COR-L47 (cell line): ENCODE measurements at places on chromosomes 7 and 10.

DNA sequence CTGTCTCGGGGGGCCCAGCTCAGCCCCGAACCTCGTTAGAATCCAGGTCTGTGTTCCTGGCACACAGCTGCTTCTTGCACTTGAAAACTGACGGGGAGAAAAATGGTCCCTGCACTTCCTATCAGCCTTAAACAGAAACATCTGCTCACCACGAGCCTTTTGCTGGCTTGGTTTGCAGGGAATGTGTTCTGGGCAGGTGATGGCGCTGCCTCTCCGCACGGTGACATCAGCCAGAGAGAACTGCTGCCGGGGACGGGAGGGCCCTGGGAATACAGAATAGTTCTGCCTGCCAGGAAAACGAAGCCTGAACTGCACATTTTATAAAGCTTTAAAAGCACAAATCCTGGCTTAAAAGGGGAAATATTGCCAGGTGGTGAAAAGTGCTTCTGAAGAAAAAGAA, 622.5 kb downstream of the TYW1 start:
- no peak for DNase-seq

- no peak for DNase-seq
These were observed 35.3 kb upstream of the ZNF92 start for GRCh38 chr7:65338346-65338745.

GRCh38 chr10:98433881-98434732, 12.6 kb downstream of the HPS1 start:
- DNase-seq, result no peak

DNA sequence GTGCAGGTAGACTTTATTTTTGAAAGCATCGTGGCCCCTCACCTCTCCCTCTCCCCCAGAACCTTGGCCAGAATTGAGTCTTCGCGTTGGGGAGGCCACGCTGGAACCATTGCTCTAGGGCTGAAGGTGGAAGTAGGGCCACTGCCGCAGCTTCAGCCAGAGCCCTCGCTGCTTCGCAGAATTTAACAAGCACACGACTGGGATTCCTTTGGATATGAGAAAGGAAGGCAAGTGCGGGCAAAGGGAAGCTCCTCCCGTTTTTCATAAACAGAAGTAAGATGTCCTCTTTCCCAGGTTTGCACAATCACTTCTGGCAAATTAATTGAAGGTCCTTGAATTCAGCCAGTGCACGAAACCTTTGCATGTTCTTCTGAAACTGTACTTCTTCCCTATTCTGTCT, 168.1 kb downstream of the CCDC3 start:
- no peak for DNase-seq

DNA sequence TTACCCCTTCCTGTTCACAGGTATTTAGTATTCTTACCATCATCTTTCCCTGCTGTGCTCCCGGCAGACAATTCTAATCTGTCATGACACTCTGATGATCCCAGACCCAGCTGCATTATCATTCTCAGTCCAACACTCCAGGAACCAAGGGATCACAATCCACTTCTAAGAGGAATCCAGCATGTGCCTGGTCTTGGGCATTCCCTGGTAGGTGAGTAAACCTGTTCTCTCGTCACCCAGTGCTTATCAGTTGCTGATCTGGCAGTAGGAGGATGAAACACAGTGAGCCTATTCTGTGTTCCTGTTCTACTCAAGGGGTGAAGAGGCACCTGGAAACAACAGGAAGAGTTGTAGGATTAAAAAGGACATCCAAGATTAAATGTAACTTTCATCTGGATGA, 1.3 kb upstream of the DMBT1 start:
- DNase-seq, result no peak

- no peak for DNase-seq
These were observed 24.3 kb downstream of the TECTB start for GRCh38 chr10:112307358-112308124.

- DNase-seq, result no peak
These were observed 69.3 kb downstream of the HIPK2 start for GRCh38 chr7:139708541-139708940.

DNA sequence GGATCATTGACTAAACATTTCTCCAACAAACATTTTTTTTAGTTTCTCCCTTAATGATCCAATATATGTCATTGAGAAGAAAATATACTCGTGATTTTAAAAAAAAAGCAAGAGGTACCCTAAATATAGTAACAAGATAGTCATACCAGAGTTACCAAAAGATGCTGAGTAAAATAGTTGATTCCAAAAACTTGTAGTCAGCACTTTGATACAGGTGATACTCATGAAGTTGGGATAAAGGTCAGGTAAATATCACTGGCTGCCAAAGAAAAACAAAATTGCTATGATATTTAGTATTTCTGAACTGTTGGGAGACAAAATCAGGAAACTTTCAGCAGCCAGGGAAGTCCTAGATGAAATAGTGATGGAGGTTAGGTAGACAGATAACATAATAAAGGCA, 225.3 kb downstream of the DYNC1I1 start:
- DNase-seq, result no peak

- DNase-seq, result no peak
These were observed 94.0 kb downstream of the SORBS1 start for GRCh38 chr10:95467162-95467599.

DNA sequence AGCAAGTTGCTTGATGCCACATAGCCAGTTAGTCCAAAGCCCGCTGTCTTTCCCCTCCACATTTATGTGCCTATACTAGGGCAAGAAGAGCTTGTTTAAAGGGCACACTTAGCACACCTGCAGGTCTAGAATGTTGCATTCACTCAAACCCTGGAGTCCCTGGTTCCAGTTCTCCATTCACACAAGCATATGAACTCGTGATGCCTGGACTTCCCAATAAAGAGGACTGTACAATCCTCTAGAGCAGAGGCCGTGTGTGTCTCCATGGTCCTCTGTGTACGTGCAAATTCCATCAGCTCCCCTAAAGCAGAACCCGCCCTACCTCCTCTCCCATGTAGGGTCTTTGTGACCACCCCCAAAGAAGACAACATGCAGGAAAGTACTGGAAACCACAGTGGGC, 3.0 kb upstream of the SH3PXD2A start:
- no peak for DNase-seq

DNA sequence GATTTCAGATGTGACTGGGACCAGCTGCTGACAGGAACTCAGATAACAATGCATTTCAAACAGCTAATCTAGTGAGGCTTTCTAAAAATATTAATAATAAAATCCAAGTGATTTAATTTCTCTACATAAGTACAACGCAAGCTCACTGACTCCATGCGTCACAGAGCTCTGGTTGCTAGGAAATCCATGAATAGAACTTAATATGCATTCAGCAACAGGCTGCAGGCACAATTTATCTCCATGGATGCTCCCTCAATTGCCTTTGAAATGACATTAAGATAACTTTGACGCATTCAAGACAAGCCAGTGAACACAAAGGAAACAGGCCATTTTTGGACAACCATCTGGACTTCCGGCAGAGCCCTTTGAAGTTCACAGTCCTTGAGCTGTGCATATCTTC, 118.7 kb upstream of the COL1A2 start:
- no peak for DNase-seq

GRCh38 chr7:7665031-7665430, 24.5 kb downstream of the UMAD1 start:
- DNase-seq, result no peak

DNA sequence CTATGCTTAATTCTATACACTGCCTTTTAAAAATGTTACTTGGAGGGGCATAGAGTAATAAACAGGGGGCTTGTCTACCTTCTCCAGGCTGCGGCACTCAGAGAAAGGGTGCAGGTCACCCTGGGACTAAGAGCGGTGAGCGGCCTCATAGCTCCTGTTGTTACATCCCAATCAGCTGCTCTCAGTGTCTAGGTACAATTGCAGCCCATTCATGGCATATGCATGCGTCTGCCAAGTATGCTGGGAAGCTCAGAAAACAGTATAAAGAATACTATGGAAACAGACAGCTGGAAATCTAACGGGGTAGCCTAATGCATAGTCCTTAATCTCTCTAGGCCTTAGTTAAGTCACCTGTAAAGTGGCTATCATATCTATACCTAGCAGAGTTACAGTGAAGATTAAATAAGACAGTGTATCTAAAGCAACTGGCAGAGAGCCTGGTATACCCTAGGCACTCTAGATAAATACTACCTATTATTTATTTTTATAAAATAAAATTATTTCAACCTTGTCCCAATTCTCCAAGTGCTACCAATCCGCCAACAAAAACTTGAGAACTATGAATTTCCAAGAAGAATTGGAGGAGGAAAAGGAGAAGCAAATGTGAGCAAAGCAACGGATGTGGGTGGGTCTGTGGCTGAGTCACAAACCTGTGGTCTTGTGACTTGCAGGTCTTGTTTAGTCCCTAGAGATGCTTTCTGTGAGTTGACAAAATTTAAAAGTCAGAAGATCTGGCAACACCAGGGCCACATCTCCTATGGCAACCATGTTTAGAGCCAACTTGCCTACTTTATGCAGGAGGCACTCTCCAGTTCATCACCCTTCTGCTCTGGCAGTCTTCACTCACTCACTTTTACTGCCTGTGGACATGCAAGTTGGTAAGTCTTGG, 183.0 kb downstream of the RAPGEF5 start:
- DNase-seq, result no peak

DNA sequence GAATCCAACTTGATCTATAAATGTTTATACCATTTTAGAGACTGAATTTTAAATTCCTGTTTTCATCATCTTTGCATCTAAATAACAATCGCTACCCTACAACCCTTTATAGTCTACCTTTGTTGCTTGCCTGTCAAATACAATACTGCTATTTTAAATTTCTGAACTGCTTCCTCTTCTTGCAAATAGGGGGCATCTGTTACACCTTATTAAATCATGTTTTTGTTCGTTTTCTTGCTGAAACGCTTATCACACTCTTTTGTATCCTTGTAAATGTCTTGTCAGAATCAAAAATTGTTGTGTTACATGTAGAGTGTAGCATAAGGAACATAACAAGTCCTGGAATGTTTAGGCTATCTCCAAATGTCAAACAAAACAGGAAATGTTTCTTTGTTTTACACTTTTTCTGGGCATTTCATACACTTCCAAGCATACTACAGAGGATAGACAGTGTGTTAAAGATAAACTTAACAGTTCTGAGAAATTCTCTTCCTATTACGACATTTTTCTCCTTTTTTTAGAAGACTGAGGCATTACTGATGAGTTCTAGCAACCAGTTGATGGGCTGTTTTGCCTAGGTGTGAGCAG, 281.3 kb downstream of the GPR158 start:
- DNase-seq, result no peak

GRCh38 chr10:102066399-102067088, 1.4 kb downstream of the HPS6 start:
- no peak for DNase-seq

- DNase-seq, result no peak
These were observed 28.4 kb upstream of the CRHR2 start for GRCh38 chr7:30710669-30711068.

- no peak for DNase-seq
These were observed 183.6 kb upstream of the GDF10 start for GRCh38 chr10:47116445-47116844.

- no peak for DNase-seq
These were observed 53.7 kb upstream of the KDM7A start for GRCh38 chr7:140230516-140230860.

- no peak for DNase-seq
These were observed 1454.1 kb downstream of the GATA3 start for GRCh38 chr10:9508606-9509005.

DNA sequence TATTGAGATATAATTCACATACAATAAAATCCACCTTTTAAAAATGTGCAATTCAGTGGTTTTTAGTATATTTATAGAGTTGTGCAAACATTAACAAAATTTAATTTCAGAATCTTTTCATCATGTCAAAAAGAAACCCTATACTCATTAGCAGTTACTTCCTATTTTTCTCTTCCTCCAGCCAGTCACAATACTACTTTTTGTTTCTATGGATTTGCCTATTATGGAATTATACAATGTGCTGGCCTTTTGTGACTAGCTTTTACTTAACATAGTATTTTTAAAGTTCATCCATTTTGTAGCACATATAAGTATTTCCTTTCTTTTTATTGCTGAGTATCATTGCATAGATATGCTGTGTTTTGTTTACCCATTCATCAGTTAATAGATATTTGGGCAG, 199.9 kb upstream of the IMMP2L start:
- DNase-seq, result no peak

DNA sequence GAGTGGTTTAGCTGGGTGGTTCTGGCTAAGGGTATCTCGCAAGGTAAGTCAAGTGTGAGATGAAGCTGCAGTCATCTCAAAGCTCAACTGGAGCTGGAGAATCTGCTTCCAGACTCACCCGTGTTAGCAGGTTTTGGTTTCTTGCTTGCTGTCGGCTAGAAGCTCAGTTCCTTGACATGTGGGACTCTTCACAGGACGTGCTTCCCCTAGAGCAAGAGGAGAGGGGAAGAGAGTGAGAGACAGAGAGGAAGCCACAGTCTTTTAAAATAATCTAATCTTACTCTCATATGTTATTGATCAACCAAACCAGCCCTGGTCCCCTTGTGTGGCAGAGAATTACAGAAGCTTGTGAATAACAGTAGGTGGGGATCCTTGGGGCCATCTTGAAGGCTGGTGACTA, 199.5 kb downstream of the REEP3 start:
- DNase-seq, result no peak
